ENCODE measurements at places on chromosomes 2 and 18. TPM values are rescaled to one million over a fixed set of nuclear protein-coding genes. Genes with fewer than 3 reads are reported as not detected.

The TRIB2 gene
- 68.1 TPM for total RNA-seq

The SLC30A3 gene
- not detected for total RNA-seq

The CTAGE1 gene
- not detected for total RNA-seq

The IL1R1 gene
- 0.68 TPM for total RNA-seq

- no peaks in the 10 kb centered on the region for H3K27me3 ChIP-seq
- no peak for DNase-seq
- no peak overlapping the region for H3K27ac ChIP-seq
- no peak overlapping the region for H3K4me3 ChIP-seq
- no peaks in the 10 kb centered on the region for H3K4me1 ChIP-seq
Observed at GRCh38 chr2:54336136-54336976, 80.3 kb upstream of the TSPYL6 start.

DNA sequence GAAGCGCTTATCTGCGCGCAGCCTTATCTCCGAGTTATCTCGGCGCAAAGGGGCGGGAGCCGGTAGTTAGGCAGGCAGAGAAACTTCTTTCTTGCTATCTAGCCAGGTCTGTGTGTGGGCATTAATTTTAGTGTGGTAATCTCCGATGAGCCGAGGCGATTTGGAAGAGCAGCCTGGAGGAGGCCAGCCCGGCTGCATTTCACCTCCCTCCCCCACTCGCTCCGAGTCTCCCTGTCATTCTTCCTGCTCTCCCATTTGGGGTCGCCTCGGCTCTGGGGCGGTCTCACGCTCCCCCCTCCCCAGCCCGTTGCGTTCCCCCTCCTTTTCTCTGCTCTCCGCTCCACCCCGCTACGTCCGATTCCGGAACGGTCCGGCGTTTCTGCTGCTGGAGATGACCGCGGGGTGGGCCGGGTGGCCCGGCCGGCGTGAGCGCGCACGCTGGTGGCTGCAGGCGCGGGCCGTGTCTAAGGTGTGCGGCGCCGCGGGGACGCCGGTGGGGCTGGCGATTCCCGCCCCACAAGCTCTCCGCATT lies 566 bp downstream of the GATA6 start:
- H3K27ac ChIP-seq: no peak overlapping the region
- H3K4me1 ChIP-seq: peaks cover 58% of the 10 kb centered on the region
- H3K27me3 ChIP-seq: peaks cover 61% of the 10 kb centered on the region
- H3K36me3 ChIP-seq: no peaks in the 10 kb centered on the region

DNA sequence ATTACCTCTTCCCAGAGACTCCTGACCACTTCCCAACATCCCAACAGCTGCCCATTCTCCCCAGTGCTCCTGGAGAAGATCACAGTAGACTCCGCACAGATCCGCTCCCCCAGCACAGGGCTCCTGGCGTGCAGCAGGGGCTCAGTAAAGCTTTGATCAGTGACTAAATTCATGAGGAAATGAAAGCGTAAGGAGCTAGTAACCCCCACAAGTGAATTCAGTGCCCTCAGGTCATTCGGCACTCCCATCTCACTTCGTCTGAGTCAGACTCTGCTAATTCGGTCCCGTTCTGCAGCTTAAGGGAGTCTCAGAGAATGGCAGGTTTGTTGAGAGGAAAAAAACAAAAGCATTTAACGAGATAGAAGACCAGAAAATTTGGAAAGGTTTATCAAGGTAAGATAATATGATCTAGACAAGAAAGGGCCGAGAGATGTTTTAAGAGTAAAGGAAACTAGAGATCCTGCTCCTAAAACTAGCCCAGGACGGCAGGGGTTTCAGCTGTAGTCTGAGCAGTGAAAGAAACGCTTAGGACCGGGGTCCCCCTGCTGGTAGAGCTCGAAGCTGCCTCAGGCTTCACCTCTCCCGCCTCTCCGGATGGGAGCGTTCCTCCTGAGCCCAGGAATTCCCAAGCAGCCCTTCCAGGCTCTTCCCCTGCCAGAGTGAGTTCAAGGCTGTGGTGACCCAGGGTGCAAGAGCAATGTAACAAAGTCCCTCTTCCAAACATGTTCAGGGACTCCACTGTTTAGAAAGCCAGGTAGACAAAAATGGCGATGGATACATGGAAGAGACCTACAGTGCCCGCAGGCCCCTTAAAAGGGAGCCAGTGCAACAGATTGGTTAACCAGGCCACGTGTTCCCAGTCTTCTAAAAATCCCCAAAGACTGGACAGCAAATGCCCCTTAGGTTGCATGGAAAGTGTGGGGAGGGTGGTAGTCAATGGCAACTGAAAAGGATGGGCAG lies 127.3 kb downstream of the DNER start:
- no peaks in the 10 kb centered on the region for H3K36me3 ChIP-seq
- H3K4me1 ChIP-seq: no peaks in the 10 kb centered on the region
- no peak overlapping the region for H3K27ac ChIP-seq
- H3K27me3 ChIP-seq: no peaks in the 10 kb centered on the region
- H3K4me3 ChIP-seq: no peak overlapping the region

GRCh38 chr2:26561918-26562810 lies 79.0 kb downstream of the CIB4 start:
- H3K27ac ChIP-seq: no peak overlapping the region
- H3K27me3 ChIP-seq: peaks cover 24% of the 10 kb centered on the region
- H3K36me3 ChIP-seq: no peaks in the 10 kb centered on the region
- H3K4me1 ChIP-seq: peaks cover 10% of the 10 kb centered on the region

GRCh38 chr2:85458601-85459563 lies 40.4 kb downstream of the SH2D6 start:
- no peaks in the 10 kb centered on the region for H3K27me3 ChIP-seq
- no peaks in the 10 kb centered on the region for H3K36me3 ChIP-seq
- no peaks in the 10 kb centered on the region for H3K4me1 ChIP-seq
- H3K4me3 ChIP-seq: no peak overlapping the region

DNA sequence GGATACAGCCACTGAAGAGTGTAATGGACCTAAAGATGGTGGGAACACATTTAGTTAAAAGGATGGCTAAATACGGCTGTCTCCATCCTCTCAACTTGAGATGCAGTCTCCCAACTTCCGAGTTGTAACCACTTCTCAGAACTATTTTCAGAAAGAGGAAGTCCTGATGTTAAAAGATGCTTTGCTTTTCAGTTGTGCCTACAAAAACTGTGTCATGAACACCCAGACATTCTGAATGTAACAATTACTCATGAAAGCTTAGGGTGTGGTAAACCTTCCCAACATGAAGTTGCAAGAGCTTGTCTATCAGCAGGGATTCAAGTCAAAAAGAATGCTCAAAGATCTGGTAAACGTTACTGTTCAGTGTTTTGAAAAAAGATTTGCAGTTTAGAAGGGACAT lies 147.9 kb downstream of the DOCK10 start:
- no peak for DNase-seq
- peak overlapping the region; percentile 68 for H3K27ac ChIP-seq
- no peaks in the 10 kb centered on the region for H3K27me3 ChIP-seq
- no peak overlapping the region for H3K4me3 ChIP-seq
- peaks cover 5% of the 10 kb centered on the region for H3K4me1 ChIP-seq
- H3K36me3 ChIP-seq: peaks cover 48% of the 10 kb centered on the region

DNA sequence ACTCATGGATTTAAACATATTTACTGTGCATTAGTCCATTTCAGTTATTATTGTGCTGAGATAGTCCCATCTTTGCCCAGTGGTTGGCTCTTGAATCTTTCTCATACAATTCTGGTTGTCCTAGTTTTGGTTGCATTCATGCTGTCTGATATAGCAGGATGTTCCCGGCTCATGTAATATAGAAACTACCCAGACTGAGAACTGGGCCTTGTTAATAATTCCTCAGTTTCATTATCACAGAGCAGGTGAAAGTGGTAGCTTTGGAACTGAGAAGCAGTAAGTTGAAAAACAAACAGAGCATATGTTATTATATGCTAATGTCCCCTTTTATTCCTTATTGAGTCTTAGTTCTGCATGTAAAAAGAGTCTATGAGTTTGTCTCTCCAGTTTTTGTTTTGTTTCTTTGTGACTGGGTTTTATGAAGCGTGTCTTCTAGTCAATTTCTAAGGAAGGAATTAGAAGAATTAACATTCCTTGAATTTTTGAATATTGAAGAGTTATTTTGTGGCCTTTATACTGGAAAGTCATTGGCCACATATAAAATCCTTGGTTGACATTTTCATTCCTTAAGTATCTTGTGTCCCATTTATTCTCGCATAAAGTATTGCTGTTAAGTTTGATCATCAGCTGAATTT lies 43.3 kb downstream of the EIF5B start:
- no peaks in the 10 kb centered on the region for H3K27me3 ChIP-seq
- H3K36me3 ChIP-seq: peaks cover 65% of the 10 kb centered on the region
- H3K4me1 ChIP-seq: no peaks in the 10 kb centered on the region
- no peak overlapping the region for H3K4me3 ChIP-seq
- H3K27ac ChIP-seq: no peak overlapping the region
- no peak for DNase-seq

GRCh38 chr18:31667185-31667584 lies 17.2 kb downstream of the B4GALT6 start:
- no peaks in the 10 kb centered on the region for H3K27me3 ChIP-seq
- H3K27ac ChIP-seq: no peak overlapping the region
- no peaks in the 10 kb centered on the region for H3K36me3 ChIP-seq
- H3K4me3 ChIP-seq: no peak overlapping the region
- H3K4me1 ChIP-seq: no peaks in the 10 kb centered on the region
- DNase-seq: no peak
